Neural progenitor cell (in vitro differentiated cells): ENCODE measurements at places on chromosomes 3 and 15.
A peak's percentile ranks its signal among the peaks of the same experiment; 100 is the strongest.

- DNase-seq, result no peak
Measured at GRCh38 chr3:147705651-147706051, 296.5 kb downstream of the ZIC1 start.

DNA sequence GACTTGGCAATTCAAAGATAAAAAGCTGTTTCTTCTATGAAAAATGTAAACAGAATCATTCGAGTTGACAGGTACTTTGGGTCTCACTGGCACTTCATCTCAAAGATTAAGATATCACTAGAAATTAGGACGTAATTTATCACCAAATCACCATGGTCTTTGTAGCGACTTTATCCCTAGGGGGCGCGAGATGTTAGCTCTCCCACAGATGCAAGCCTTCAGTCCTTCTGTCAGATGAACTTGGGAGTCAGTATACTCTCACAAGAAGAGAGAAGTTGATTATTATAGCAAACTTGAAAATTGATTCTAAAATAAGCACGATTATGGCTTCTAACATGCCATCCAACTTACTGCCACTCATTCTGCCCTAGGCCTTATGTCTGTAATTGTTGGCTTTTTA is 150.3 kb downstream of the ALCAM start:
- DNase-seq, result peak; percentile 29

DNA sequence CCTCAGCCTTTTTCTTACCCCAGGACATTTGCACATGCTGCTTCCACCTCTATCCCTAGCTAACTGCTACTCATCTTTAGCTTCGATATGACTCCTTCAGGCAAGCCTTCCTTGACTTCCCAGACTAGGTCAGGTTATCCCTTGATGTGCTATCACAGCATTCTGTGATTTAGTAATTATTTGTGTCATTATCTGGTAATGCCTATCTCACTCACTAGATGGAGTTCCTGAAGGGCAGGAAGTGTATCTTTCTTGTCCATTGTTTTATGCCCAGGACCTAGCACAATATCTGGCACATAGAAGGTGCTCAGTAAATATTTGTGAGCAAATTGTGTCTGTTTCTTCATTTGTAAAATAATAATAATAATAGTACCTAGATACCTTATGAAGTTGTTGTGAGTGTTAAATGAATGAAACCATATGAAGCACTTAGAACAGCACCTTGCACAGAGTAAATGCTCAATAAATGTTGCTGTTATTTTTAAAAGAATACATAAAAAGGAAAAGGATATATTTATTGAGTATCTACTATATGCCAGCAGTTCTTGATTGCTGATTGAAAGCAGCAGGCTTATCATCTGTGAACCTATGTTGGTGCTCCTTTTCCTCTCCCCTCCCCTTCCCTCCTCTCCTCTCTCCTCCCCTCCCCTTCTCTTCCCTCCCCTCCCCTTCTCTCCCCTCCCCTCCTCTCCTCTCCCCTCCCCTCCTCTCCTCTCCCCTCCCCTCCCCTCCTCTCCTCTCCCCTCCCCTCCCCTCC is 31.5 kb downstream of the SQOR start:
- DNase-seq, result no peak

DNA sequence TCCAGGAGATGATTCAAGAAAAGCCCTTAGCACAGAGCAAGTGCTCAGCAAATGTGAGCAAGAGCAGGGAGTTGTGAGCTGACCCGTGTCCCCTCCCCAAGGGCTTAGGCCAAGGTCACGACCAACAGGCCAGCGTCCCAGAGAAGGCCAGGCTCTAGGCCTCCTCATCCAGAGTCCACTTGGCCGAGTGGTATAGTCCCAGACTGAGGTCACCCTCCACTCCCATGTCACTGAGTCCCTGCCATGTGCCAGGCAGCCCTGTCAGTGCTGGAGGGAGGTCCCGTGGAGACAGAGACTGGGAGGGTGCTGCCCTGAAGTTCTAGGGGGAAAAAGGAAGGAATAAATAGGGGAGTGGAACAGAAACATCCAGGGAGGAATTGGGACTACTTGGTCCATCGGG is 44.0 kb downstream of the TPRA1 start:
- no peak for DNase-seq

- DNase-seq, result no peak
Measured at GRCh38 chr3:106420628-106421027, 551.8 kb upstream of the CBLB start.

- DNase-seq, result peak; percentile 69
Measured at GRCh38 chr3:98039322-98040024, 4.4 kb upstream of the GABRR3 start.

- DNase-seq, result no peak
Measured at GRCh38 chr3:187610981-187611511, 59.1 kb downstream of the SST start.

GRCh38 chr3:131535131-131535530 is 32.4 kb upstream of the MRPL3 start:
- DNase-seq, result no peak

DNA sequence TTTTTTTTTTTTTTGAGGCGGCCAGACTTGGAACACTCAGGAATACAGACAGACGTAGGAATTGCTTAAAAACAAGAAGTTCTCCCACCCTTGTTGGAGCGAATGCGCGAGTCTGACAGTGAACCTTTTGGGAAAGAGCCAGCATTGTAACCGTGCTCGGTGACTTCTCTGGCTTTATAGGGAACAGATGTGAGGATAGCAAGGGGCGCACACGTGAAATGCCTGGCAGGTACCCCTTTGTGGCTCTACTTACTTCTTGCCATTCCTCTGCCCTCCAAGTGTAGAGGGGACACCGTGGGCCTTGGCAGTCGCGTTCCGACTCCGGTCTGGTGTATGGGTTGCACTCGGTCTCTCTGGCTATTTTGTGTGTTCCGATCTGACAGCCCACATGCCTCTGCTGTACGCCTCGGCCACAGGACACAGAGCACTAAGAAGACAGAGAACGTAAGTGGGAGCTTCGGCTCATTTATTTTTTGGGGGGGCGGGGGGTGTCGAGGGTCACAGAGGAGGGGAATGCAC is 126.4 kb downstream of the ADAMTS9 start:
- DNase-seq, result no peak

DNA sequence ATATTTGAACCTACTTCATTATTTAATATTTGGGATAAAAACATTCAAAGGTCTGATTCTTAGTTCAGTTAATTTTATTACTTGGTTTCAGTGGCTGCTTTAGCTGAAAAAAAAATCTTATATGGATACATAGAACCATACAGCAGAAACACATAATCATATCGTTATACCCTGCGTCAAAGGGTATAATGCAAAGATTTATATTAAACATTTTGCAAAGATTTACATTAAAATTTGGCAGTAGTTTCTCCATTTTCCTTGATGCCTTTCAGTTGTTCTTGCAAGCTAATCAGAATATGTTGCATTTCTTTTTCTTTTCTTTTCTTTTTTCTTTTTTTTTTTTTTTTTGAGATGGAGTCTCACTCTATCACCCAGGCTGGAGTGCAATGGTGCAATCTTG is 31.4 kb downstream of the CLDN11 start:
- DNase-seq, result no peak

DNA sequence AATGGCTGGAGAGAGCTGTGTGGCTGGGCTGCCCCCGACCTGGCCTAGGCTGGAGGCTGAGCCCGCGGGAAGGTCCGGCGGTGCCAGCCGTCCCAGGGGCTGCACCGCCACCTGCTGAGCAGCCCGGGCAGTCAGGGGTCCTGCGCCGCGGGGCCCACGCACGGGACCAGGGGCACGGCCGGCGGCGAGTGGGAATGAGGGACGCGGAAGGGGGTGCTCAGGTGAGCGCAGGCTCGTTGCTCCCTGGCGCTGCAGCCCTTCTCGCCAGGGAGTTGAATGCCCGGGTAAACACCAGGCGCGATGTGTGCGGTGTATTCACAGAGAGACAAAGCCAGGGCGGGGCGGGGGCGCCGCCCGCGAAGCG is 666 bp upstream of the SEMA3F start:
- DNase-seq, result no peak

DNA sequence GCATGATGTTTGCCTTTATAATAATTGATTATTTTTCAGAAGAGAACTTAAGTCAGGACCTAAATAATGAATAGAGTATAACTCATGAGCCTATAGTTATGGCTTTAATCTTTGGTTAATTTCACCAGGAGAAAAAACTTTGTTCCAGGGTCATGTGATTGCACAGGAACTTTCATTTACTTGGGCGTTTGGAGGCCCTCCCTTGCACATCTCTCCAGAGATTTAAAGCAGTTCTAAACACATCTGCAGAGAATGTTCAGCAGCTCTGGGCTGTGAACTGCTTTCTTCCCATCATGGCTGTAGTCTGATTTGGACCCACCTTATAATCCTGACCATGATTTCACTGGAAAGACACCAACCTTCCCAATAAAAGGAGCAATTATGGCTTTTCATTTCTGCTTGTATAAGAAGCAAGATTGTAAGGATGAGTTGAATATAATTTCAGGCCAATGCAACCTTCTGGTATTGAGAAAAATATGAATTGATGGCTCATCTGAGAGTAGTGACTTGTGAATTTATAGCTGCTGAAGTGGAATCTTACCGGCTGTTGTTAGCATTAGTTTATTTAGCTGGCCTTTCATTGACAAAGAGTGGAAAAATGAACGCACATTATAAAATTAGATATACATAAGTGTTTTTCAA is 80.9 kb upstream of the PRTG start:
- no peak for DNase-seq

DNA sequence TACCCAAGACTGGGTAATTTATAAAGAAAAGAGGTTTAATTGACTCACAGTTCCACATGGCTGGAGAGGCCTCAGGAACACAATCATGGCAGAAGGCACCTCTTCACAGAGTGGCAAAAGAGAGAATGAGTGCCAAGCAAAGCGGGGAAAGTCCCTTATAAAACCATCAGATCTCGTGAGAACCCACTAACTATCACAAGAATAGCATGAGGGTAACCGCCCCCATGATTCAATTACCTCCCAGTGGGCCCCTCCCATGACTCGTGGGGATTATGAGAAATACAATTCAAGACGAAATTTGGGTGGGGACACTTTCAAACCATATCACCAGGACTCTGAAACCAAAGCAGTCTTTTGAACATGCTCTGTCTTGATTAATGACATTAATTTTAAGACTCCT is 7.0 kb downstream of the RTP3 start:
- DNase-seq, result no peak

DNA sequence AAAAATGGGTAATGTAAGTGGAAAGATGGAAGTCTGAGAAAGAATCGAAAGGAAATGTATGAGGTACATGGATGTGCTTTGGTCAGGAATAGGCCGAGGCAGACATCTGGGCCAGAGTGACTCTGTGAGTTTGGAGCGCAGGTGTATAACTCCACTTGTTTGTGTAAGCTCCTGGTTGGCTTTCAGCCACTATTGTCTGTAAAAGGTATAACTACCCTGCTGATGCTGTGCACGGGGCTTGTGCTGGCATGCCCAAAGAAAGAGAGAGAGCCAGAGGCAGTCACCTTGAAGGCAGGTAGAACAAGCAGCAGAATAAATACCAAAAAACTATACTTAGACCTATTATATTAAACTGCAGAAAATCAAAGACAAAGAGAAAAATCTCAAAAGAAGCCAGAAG is 32.7 kb upstream of the CD96 start:
- DNase-seq, result no peak

DNA sequence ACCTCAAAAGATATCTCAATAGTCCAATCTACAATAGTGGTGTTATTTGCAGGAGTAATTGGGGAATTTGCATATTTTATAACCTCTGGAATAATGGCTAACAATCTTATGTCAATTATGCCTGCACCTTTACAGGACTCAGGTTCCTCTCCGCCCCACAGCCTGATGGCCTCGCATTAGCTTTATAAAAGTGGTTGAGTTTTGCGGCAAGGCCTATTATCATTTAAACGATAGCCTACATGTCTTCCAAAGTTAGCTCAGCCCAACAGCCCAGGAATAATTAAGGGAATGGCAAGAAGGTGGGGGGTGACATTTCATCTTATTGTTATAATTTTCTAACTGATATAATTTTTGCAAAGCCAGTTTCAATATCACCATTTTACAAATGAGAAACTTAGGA is 97.3 kb downstream of the RTP4 start:
- no peak for DNase-seq

GRCh38 chr15:36911322-36911944 is 188.9 kb downstream of the MEIS2 start:
- peak; percentile 28 for DNase-seq

- no peak for DNase-seq
Measured at GRCh38 chr3:166283840-166284239, 446.6 kb upstream of the BCHE start.
